Activated CD4-positive, alpha-beta T cell treated with anti-CD3 and anti-CD28 coated beads, Interleukin-2, amount 50 U/mL, for 24 hours (primary cell): ENCODE measurements at places on chromosomes 16 and 17.
A peak's percentile ranks its signal among the peaks of the same experiment; 100 is the strongest.

DNA sequence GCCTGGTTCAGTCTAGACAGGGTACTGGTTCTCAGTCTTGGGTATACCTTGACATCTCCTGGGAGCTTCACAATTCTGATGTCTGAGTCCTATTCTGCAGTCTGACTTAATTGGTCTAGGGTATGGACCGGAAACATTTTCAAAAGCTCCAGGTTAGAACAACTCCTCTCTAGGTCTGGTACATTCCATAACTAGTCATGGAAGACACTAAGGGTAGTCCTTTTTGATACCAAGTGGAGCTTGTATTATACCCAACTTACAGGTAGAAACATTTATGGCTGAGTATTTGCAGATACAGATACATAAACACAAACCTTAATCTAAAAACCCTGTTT is 5.0 kb downstream of the RPL23 start:
- DNase-seq: no peak

- no peak for DNase-seq
These were observed 893 bp downstream of the GINS2 start for GRCh38 chr16:85687651-85688471.

GRCh38 chr16:26569793-26570192 is 496.9 kb upstream of the C16orf82 start:
- DNase-seq: peak; percentile 2

GRCh38 chr16:80899809-80900592 is 95.6 kb upstream of the CDYL2 start:
- DNase-seq: no peak

GRCh38 chr17:1890758-1891450 is 61.1 kb downstream of the RPA1 start:
- DNase-seq: no peak

GRCh38 chr17:43334738-43335402 is 63.9 kb upstream of the ARL4D start:
- no peak for DNase-seq

GRCh38 chr16:85479972-85480726 is 133.0 kb upstream of the GSE1 start:
- no peak for DNase-seq

DNA sequence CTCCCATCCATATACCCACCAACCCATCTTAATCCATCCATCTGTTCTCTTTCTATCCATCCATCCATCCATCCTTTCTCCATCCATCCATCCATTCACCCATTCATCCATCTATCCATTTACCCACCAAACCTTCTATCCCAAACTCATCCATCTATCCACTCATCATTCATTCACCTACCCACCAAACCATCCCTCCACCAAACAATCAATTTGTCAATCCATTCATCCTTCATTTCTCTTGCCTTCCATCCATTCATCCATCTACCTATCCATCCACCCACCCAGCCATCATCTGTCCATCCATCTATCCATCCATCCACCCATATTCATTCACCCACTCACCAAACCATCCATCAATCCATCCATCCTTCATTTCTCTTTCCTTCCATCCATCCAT is 44.6 kb upstream of the CIBAR2 start:
- DNase-seq: no peak

DNA sequence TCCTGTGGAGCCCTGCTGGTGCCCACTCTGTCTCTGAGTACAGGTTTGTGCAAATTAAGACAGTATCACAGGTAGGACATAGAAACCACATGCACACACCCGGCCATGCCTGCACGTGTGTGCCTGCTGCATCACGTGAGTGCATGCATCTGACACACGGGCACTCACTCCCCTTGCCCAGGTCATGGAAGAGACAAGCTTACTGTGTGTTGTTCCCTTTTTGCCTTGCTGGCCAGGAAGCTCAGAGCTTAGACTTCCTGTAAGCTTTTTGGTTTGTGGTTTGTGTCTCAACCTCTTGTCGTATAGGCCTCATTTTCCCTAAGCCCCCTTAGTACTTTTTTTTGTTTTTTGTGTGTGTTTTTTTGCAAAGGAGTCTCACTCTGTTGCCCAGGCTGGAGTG is 25.0 kb downstream of the ZNF469 start:
- DNase-seq: no peak

- no peak for DNase-seq
These were observed 257.6 kb upstream of the SDK2 start for GRCh38 chr17:73901661-73902415.

DNA sequence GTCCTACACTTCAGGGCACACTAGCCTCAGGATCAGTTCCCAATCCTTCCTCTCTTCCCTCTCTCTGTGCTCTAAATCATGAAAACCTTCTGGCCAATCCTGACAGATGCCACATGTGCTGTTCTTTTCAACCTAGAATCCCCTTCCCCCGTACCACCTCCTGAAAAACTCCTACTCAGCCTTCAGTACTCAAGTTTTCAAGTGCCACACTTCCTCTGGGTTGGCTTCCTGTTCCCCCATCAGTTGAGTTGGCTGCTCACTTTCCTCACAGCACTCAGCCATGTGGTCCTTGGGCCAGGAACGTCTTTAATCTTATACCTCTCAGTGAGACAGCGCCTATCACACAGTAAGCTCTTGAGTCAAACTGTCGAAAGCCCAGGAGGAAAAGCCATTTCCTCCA is 3.3 kb downstream of the ASPHD1 start:
- no peak for DNase-seq

GRCh38 chr16:57446531-57447185 is 527 bp downstream of the CIAPIN1 start:
- no peak for DNase-seq

DNA sequence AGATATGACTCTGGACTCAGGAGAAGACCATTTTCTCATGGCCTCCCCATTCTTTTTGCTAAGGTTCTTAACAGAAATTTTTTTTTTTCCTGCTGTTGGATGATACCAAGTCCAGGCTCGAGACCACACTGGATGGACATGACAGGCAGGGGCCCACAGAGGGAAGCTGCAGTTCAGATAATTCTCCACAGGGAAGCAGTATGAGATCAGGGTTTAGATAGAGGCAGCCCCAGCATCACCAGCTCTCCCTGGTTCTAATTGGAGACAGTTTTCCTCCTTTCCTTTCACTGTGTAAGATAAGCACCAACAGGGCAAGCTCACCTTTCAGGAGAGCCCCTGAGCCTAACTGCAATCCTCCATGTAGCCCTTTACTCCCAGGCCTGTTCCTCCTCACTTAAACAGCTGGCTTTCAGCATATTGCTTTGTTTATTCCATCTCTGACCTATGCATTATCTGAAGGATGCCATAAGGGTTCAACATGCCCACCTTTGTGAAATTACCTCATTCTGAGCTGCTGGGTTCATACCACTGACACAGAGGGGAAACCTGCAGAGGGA is 108.1 kb downstream of the SNX11 start:
- no peak for DNase-seq

DNA sequence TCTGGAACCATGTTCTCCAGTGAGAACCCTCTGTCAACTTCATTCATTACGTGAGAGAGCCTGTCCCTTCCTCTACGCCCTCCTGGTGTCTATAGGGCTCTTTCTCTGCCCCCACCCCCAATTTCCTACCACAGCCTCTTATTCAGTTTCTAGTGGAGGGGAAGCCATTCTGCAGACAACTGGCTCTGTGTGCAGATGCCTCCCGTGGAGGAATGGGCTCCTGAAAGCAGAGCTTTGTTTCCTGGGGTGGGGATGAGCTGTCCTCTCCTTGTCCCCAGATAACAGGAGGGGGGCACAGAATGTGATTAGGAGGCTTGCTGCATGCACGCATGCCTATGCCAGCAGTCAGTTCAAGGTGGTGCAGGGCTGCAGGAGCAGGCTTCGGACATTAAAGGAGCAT is 31.6 kb downstream of the MMP15 start:
- no peak for DNase-seq
